Uterine smooth muscle cell (primary cell): ENCODE measurements at places on chromosomes 1 and 21. TPM values are rescaled to one million over a fixed set of nuclear protein-coding genes. Genes with fewer than 3 reads are reported as not detected.

The S100A8 gene
- total RNA-seq: not detected in 2 replicates

The DYNLT4 gene
- not detected in 2 replicates for total RNA-seq

The CCDC27 gene
- not detected in 2 replicates for total RNA-seq

The CD1C gene
- total RNA-seq: 0.12 TPM in 1 of 2 replicates, not detected in the other

The RBP7 gene
- total RNA-seq: not detected in 2 replicates

The SH2D2A gene
- 0.25 TPM in 1 of 2 replicates, not detected in the other for total RNA-seq

The WDR64 gene
- total RNA-seq: not detected in 2 replicates

The DDX20 gene
- 12.0 and 19.0 TPM in 2 replicates for total RNA-seq

The FOXO6 gene
- under 0.01 TPM in 1 of 2 replicates, not detected in the other for total RNA-seq

The DUSP10 gene
- 32.9 and 45.2 TPM in 2 replicates for total RNA-seq

The OR2M3 gene
- not detected in 2 replicates for total RNA-seq

The GREM2 gene
- total RNA-seq: 1.00 and 1.9 TPM in 2 replicates

The SLAMF7 gene
- under 0.01 TPM in 1 of 2 replicates, not detected in the other for total RNA-seq

The TMIGD3 gene
- total RNA-seq: not detected in 2 replicates
